Activated T-cell treated with anti-CD3 and anti-CD28 coated beads, Interleukin-2, amount 50 U/mL, for 4 hours (primary cell): ENCODE measurements at places on chromosomes 3 and 15. TPM values are rescaled to one million over a fixed set of nuclear protein-coding genes. Genes with fewer than 3 reads are reported as not detected.
A peak's percentile ranks its signal among the peaks of the same experiment; 100 is the strongest.

The SYNPR gene
- not detected for total RNA-seq

- no peak for DNase-seq
Measured at GRCh38 chr3:69906351-69906966, 93.1 kb upstream of the SAMMSON start.

The GABPB1 gene
- total RNA-seq, result 65.8 TPM

GRCh38 chr3:181772166-181772565 is 60.4 kb downstream of the SOX2 start:
- no peak for DNase-seq

The SEMA3G gene
- 0.08 TPM for total RNA-seq

The CCRL2 gene
- 0.76 TPM for total RNA-seq

GRCh38 chr3:69309814-69310213 is 76.1 kb downstream of the FRMD4B start:
- no peak for DNase-seq

DNA sequence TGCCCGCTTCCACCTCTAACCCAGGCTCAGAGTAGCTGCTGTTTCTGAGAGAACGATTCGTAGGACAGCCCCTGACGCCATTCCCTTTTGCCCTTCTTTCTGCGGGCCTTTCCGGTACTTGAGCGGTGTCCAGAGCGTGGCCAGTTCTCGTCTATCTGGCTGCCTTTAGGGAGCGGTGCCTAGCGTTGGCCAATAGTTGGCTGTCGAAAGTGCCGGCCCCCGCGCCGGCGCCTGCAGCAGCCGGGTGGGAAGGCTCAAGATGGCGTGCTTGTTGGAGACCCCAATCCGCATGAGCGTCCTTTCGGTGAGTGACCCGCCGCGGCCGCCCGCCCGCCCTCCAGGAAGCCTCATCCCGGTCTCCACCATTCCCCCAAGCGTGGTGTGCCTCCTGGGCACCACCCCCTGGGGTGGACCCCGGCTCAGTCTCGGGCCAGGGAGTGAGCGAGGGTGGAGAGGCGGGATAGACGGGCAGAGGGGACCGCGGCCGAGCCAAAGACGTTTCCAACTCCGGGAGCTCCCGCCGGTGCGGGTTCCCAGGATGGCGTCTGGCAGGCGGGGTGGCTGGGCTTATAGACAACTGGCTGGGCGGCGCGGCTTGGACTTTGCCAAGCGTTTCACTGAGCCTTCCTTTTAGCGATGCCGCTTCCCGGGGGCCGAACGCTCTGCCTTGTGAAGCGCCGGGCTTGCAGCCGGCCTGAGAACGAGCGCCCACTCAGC is at the start of gene ARMC8:
Gene ARMC8 (plus strand): TSS at position 6 of the 717 bp plus-strand sequence. CDS start 254 bp downstream, at position 260.
- no peak for DNase-seq

DNA sequence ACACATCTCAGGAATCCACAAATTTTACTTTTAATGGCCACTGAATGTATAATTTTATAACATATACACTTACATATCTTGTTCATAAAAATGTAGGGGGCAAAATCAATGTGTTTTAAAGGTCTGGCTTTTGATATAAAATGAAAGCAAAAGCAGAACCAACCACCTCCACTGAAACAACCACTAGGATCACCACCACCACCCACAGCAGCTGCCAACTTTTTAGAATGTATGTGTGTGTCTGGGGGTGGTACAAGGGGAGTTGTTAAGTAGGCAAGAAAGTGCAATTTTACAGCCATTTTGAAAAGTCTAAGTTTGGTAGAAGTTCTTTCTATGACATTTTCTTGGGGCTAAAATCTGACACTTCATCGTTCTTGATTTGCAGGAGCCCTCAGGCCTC is 44.0 kb downstream of the OTOL1 start:
- no peak for DNase-seq

The TJP1 gene
- total RNA-seq, result 0.71 TPM

GRCh38 chr3:158935846-158936245 is 134.0 kb downstream of the MFSD1 start:
- no peak for DNase-seq

The GOLGA6L7 gene
- total RNA-seq, result not detected

- DNase-seq, result no peak
Measured at GRCh38 chr3:195153653-195154052, 117.3 kb downstream of the XXYLT1 start.

DNA sequence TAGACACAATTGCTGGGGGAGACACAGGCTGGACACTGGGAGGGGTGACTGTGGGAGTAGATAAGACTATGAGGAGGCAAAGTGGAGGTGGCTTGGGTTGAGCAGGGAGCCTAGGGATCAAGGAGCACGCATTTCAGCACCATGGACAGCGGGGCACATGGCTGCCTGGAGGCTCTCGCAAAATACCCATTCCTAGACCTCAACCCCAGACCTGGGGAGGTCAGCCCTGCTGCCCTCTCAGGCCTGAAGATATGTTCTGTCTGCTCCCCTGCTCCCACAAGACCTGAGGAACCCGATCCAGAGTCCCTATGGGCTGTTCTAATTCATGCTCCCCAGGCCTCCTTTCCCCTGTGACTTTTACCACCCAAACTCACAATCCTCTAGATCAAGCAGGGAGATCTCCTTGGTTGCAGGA is 16.0 kb upstream of the CPEB1 start:
- peak; percentile 32 for DNase-seq

DNA sequence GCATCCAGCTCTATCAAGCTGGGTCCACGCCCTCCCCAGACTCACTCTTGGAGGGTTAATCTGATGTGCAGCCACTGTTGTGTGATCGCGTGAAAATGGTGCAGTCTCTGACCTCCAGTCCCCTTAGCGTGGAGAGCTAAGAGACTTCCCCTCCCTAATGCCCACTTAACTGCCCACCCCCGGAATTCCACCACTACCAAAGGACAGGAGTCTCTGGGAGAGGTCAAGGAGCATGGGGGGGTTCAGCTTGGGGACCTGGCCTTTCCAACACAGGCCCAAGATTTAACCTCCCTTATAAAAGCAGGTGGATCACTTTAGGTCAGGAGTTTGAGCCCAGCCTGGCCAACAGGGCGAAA is 48.8 kb downstream of the CCDC12 start:
- DNase-seq, result no peak

DNA sequence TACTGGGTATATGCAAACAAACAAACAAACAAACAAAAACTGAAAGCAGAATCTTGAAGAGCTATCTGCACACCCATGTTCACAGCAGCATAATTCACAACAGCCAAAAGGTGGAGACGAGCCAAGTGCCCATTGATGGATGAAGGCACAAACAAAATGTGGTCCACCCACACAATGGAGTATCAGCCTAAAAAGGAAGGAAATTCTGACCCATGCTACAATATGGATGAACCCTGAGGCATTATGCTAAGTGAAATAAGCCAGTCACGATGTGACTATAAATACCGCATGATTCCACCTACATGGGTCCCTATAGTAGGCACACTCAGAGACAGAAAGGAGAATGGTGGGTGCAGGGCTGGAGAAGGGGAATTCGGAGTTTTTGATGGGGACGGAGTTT is 24.1 kb downstream of the XPC start:
- no peak for DNase-seq

GRCh38 chr3:42080453-42080872 is 10.7 kb upstream of the TRAK1 start:
- DNase-seq, result no peak

GRCh38 chr3:64048631-64049061 is 25.4 kb upstream of the PSMD6 start:
- no peak for DNase-seq

The CHL1 gene
- total RNA-seq, result 0.25 TPM

GRCh38 chr3:158789592-158789991 is 12.3 kb upstream of the MFSD1 start:
- no peak for DNase-seq

DNA sequence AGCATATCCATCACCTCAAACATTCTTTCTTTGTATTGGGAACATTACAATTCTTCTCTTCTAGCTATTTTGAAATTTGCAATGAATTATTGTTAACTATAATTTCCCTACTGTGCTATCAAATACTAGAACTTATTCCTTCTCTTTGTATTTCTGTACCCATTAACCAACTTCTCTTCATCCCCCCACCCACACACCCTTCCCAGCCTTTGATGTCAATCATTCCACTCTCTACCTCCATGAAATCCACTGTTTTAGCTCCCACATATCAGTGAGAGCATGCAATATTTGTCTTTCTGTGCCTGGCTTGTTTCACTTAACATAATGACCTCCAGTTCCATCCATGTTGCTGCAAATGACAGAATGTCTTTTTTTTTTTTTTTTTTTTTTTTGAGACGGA is 30.6 kb downstream of the MRAS start:
- DNase-seq, result no peak

GRCh38 chr3:72888546-72889309 is 882 bp downstream of the GXYLT2 start:
- DNase-seq, result no peak

DNA sequence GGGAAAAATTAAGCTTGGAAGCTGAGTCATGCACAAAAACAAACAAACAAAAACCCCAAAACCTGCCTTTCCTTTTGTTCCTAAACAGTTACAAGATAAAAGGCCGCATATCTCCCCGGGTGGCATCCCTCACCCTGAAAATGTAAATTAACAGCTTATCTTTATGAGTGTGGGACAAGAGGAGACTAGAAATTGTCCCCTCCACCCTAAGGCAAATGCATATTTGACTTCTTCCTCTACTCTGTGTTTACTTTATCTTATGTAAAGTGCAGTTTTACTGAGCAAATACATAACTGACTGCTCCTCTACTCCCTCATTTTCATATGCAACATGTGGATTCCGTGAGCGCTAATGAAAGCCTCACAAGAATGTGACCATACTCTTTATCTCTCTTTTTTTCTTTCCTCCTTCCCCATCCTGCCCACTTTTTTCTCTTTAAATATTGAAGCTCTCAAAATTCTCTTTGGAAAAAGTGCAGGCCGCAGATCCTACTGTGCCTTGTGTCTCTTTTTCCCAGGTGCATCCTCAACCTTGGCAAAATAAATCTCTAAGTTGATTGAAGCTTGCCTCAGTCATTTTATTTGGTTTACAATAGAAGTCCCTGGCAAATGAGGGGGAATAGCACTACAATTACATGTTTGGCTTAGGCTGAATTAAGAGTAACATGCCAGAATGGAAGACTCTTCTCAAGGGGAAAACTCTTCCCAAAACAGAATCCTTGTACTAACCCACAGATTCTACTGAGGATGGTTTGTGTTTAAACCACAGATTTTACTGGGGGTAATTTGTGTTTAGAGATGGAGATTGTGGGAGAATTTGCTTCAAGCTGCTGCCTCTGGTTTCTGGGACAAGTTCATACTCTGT is 72.7 kb upstream of the WDR72 start:
- no peak for DNase-seq

The ISLR2 gene
- total RNA-seq, result not detected

DNA sequence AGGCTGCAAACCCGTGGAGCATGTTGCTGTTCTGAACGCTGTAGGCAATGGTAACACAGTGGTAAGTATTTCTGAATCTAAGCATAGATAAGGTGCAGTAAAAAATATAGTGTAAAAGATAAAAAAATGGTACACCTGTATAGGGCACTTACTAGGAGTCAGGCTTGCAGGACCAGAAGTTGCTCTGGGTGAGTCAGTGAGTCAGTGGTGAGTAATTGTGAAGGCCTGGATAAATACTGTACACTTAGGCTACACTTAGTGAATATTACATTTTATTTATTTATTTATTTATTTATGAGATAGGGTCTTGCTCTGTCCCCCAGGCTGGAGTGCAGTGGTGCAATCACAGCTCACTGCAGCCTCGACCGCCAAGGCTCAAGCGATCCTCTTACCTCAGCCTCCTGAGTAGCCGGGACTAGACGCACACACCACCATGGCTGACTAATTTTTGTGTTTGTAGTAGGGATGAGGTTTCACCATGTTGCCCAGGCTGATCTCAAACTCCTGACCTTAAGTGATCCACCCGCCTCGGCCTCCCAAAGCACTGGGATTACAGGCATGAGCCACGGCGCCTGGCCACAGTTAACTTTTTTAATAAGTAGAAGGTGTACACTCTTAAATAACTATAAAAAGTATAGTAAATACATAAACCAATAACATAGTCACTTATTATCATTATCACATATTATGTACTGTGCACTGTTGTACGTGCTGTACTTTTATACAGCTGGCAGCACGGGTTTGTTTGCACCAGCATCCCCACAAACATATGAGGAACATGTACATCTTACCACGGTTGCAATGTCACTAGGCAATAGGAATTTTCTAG is 155.1 kb downstream of the IGF1R start:
- no peak for DNase-seq

The DZIP3 gene
- total RNA-seq, result 2.7 TPM

DNA sequence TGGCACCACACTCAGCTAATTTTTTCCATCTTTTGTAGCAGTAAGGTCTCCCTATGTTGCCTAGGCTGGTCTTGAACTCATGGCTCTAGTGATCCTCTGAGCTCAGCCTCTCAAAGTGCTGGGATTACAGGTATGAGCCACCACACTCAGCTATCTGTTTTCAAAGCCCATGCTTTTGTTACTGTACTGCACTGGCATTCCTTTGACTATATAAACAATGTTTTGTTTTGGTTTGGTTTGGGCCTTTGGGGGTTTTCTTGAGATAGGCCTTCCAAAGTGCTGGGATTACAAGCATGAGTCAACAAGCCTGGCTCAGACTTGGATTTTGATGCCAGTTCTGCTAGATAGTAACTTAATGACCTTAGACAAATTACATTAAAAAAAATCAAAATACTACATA is 89.7 kb upstream of the GK5 start:
- no peak for DNase-seq

The UPK1B gene
- total RNA-seq, result not detected

The SYNM gene
- total RNA-seq, result 0.60 TPM

DNA sequence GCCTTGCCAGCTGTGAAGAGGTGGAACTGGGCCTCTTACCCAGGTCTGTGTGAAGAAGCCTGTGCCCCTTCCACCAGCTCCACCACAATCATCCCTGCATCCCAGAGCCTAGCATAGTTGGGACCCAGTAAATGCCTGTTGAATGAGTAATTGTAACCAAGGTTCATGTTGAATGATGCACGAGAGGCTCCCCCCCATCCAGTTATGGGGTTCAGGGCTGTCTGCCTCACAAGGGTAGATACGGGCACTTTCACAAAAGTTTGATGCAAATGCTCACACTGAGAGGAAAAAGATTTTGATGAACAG is 29.5 kb upstream of the TSEN2 start:
- no peak for DNase-seq

The ZNF80 gene
- total RNA-seq, result 0.22 TPM
